Activated T-cell treated with anti-CD3 and anti-CD28 coated beads, Interleukin-2, amount 50 U/mL, for 24 hours (primary cell): ENCODE measurements at places on chromosomes 2 and 18.

- DNase-seq, result no peak
Observed at GRCh38 chr2:231931481-231931915, 5.3 kb upstream of the NPPC start.

GRCh38 chr18:60503199-60503598 is 130.6 kb upstream of the MC4R start:
- DNase-seq, result no peak

- no peak for DNase-seq
Observed at GRCh38 chr2:164847981-164848741, 6.5 kb upstream of the COBLL1 start.

DNA sequence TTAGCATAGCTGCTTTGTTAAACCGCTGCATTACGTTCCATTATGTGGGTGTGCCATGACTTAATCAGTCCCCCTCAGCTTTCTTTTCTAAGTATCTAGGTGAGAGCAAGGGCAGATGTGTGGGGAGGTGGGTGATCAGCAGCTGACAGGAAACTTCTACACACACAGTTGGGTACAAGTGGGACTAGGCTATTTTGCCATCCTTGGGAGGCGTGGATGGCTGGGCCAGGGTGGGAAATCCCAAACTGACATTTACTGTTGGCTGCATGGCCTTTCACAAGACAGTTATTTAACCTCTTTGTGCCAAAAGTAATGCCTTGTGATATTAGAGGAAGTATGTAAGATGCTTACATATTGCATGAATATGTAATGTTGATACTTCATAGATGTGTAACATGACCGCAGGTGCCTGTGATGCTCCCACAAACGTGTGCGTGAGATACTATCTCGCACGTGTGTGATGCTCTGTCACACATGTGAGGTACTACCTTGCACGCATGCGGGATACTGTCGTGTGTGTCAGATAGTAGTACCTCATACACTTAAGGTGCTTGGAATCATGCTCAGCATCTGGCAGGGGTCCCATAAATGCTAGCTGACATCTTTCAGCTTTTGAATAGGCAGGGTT is 314.5 kb downstream of the PRKCE start:
- DNase-seq, result no peak

DNA sequence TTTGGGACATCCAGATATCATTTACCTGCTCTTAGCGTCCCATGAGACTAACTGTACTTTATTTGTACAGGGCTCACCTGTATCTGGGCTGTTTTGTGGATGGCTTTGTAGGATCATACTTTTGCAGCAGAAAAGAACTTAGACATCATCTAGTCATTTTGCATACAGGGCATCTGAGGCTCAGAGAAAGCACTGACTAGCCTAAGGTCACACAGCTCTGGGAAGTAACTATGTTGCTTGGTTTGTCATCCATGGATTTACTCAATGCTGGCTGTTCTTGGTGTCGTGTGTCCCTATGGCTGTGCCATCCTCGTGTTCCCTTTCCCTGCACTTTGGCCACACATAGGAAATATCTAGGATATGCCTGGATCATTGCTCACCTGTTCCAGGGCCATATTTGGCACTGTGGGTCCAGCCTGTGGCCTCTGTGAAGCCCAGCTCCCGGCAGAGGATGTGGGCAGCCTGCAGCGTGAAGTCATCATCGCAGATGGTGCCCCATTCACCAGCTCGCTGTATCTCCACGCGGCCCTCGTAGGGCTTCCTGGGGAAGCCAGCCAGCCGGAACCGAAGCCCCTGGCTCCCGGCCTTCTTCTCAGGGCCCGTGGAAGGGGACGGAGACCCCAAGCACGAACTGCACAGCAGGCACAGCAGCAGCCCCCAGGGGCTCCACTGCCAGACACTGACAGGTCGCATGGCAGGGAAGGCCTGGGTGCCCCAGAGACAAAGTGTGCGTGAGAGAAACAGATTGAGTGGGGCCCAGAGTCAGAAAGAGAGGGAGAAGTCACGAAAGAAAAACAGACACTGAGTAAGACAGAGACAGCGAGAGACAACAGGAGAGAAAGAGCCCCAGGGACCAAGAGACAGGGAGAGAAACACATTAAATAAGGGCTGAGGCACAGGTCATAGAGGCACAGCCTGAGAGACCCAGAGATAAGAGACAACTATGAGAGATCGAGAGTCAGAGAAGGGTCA is 1.5 kb downstream of the LOXL3 start:
- no peak for DNase-seq

DNA sequence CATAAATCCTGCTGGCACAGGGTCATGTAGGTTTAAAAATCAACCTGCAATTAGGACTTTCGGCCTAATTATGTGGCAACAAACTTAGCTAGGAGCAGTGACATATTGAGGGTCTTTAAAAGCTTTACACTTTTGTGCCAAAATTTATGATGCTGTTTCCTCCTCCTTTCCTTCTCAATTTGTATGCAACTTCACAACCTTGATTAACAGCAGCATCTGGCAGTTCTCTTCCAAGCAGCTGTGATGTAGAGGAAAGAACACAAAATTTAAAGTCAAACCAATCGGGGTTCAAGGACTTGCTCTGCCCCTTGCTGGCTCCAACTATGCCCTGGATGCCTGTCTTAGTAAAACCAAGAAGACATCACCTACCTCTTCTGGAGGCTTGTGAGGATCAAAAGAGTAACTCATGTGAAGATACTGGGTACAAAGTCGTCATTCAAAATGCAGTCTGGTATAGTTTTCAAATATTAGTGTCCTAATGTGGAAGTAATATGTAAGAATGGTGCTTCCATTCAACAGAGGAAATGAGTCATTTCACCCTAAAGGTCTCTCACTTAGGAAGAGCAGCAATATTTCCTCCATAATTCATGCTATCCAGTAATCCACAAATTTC is 94.7 kb downstream of the ANKRD44 start:
- DNase-seq, result no peak

- DNase-seq, result no peak
Observed at GRCh38 chr2:209441541-209441940, 17.7 kb downstream of the MAP2 start.

DNA sequence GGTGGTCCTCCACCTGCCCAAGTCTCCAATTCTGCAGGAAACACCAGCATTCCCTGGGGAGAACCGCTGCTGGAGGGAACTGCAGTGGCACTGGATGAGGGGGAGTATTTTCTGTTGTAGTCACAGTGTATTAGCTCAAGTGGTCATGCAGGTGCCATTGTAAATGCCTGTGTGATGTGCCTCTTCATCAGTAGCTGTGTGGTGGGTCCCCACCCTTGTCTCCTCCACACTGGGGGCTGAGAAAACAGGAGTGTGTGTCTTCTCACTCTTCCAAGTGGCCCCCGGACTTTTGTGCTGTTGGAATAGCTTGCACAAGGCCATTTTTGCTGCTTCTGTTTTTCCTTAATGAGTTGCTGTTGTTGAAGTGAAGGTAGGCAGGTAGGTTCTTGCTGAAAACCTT is 8.7 kb downstream of the NCK2 start:
- DNase-seq, result no peak

GRCh38 chr2:173395567-173396351 is 41.1 kb downstream of the CDCA7 start:
- DNase-seq, result no peak

DNA sequence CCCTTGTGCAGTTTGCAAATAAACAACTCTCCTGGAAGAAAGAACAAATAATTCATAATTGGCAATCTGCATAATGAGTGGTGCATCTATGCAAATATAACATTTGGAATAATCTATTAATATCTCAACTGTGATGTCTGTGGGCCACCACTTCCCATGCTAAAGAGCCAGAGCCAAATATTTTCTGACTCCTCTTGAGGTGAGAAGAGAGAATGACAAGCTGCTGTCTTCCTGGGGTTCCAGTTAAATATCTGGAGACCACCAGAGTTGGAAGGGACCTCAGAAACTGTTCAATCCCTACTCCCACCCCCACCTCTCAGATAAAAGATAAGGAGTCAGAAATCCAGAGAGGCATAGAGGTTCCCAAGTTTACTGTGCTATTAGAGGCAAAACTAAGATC is 241.0 kb upstream of the SLC14A2 start:
- DNase-seq, result no peak

DNA sequence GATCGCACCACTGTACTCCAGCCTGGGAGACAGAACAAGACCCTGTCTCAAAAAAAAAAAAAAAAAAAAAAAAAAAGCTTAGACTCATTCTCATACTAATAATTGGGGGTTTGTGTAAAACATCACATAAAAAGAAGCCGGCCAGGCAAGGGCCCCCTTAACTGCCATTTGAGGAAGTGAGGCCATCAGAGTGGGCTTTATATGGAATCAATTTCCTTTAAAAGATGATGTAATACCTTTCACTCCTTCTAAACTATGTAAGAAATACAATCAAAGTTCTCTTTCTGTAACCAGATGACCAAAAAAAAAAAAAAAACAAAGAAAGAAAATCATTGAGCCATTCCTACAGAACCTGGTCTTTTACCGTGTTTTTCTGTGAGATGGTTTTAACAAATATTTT is 13.1 kb upstream of the GPR55 start:
- no peak for DNase-seq

DNA sequence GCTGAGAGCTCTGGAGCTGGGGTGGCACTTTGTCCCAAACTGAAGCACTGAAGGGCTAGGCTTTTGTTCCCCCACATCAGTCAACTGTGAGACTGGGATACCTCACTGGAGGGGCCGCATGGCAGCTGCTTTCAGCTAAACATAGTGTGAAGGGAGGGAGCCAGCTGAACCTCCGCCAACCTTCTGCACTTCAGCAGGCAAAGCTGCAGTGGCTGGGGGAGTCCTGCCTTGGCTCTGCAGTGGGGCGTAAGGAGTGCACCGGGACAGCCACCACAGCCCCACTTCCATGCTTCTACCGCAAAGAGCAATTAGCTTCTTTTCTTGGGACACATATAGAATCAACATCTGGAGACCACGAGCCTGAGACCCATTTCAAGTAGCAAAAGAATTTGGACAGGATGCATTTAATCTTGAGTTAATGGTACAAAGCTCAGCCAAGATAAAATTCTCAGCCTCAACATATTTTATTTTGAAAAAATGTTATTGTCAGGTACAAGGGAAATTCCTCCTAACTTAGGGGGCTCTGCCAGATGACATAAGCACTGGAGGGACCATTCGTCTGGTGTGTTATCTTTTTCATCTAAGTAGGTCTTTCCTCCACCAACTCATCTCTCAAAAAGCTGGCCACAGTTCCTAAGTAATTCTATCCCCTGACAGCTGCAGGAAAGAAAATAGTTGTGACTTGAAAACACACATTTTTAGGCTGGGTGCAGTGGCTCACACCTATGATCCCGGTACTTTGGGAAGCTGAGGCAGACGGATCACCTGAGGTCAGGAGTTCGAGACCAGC is 25.6 kb upstream of the MYCN start:
- no peak for DNase-seq

GRCh38 chr2:234050455-234051135 is at the start of gene SPP2:
Gene SPP2, plus strand, starts transcription at chr2:234050702. Its CDS starts 85 bp downstream, at chr2:234050787.
- no peak for DNase-seq

DNA sequence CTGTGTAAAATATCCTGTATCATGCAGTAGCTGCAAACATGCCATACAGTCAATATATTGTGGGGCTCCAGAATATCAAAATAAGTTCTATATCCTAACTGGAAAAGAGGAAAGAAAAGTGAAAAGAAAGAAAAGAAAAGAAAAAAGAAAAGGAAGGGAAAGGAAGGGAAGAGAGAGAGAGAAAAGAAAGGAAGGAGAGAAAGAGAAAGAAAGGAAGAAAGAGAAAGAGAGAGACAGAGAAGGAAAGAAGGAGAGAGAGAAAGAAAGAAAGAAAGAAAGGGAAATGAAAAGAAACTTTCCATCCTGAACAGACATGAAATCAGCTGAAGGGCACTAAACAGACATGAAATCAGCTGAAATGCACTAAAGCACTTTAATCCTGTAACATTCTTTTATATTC is 288.4 kb upstream of the NCKAP5 start:
- no peak for DNase-seq

- DNase-seq, result no peak
Observed at GRCh38 chr2:46695283-46695682, 215.9 kb downstream of the TMEM247 start.

DNA sequence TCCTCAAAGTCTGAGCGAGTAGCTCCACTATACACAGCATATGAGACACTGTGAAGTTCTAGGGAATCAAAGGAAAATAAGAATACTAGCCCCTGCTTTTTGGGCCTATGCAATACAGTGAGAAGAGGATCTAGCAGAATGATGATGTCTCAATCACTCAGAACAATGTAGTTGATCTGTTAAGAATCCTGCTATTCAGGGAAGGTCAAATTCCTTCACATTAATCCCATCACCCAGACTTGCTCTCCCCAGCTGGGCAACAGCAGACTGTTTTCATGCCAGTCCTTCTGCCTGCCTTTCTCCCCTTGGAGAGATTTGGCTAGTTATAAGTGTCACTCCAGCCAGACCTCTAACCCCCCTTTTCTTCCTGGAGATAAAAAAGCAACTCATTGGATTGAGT is 230.0 kb upstream of the EPHA4 start:
- no peak for DNase-seq

GRCh38 chr18:48994044-48994651 is 43.4 kb upstream of the SMAD7 start:
- DNase-seq, result no peak

GRCh38 chr2:3463944-3464343 is 55.4 kb downstream of the ADI1 start:
- DNase-seq, result peak; percentile 3

DNA sequence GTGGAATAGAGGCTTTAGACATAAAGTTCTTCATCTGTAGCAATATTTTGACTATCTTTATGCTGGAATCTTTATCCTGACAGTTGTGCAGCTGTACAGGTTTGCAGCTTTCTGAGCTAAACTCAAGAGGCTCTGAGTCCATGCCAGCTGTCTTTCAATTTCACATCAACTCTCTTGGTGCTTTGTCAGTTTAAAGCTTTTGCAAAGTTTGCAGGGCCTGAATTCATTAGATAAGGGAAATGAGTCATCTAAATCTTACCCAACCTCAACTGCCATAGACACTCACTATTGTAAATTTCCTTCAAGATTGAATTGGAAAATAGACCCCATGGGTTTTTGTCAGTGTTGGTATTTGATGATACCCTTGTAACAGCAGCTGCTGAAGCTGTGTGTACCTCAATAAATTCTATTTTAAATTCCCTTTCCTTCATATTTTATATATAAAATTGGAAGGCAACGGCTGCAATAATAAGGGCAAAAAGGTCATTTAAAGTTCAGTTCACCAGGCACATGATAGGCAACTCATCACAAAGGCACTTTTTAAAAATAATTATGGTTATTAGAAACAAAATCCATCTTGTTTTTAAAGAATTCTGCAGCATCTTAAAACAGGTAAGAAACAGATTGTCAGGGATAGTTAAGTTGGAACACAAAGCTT is 169.9 kb upstream of the SLC39A10 start:
- DNase-seq, result no peak

DNA sequence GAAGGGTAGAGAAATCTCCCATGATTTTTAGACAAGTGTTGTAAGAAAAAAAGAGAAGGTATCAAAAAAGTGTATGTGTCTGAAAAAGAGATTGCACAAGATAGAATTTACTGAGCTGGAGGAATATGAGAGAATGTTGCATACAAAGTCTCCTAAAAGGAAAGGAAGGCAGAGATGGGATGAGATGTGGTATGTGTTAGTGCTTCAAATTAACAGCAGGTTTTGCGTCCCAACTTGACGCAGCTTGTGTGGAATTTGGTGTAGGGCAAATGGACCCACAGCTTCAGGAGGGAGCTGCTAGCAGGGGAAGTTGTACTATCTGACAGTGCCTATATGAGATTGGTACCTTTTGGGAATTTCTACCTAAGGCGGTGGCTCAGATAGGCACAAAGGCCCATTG is 9.0 kb upstream of the RASGRP3 start:
- DNase-seq, result no peak

- DNase-seq, result peak; percentile 18
Observed at GRCh38 chr2:27752551-27753237, 18.8 kb upstream of the MRPL33 start.
